ENCODE measurements at places on chromosomes 12 and 14.

- no peak for DNase-seq
Observed at GRCh38 chr12:102438047-102438826, 42.1 kb downstream of the IGF1 start.

DNA sequence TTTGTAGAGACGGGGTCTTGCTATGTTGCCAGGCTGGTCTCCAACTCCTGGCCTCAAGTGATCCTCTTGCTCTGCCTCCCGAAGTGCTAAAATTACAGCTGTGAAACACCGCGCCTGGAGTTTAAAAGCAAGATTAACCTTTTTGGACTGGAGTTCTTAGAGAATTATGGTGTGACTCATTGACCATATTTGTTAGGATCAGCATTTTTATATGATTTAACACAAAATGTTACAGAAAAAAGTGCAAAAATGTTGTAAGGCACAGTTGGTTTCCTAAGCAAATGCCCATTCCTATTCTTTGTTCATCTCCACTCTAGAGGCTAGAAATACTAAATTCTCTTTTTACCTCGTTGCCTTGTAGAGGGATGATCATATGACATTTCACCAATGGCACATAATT is 27.6 kb downstream of the SLC35E3 start:
- DNase-seq = no peak

GRCh38 chr12:32115404-32116104 is 8.9 kb downstream of the BICD1 start:
- no peak for DNase-seq

- DNase-seq = no peak
Observed at GRCh38 chr12:132731574-132731973, 20.9 kb downstream of the PGAM5 start.

GRCh38 chr12:2561367-2561766 is 233.4 kb upstream of the FKBP4 start:
- no peak for DNase-seq

DNA sequence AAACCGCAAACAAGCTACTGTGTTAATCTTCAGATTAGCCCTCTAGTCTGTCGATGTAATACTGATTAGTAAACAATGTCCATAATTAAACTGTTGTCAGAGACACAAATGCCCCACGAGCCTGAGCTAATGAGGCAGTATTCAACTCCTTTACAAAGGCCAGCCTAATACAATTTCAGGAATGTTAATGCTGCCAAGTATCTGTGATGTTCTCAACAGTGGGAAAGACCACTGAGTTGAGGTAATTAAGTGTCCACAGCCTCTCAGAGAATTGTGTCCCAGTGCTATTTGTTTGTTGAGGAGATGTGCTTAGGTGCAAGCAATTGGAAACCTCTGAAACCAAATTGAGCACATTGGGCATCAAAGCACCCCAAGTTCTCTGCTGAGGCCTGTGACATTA is 139.4 kb upstream of the CDKN3 start:
- no peak for DNase-seq

- DNase-seq = no peak
Observed at GRCh38 chr14:103128631-103129300, 5.5 kb downstream of the TNFAIP2 start.

- no peak for DNase-seq
Observed at GRCh38 chr12:109369831-109370230, 22.1 kb downstream of the MYO1H start.

- no peak for DNase-seq
Observed at GRCh38 chr12:91990525-91990924, 155.1 kb downstream of the BTG1 start.

GRCh38 chr12:3962631-3963483 is 89.7 kb upstream of the PARP11 start:
- DNase-seq = no peak

- no peak for DNase-seq
Observed at GRCh38 chr12:110754101-110754793, 11.6 kb upstream of the PPP1CC start.

- DNase-seq = no peak
Observed at GRCh38 chr12:17528394-17528793, 561.6 kb downstream of the RERGL start.

- no peak for DNase-seq
Observed at GRCh38 chr12:62345667-62346066, 85.5 kb downstream of the USP15 start.

GRCh38 chr12:116750298-116750697 is 12.2 kb downstream of the RNFT2 start:
- DNase-seq = no peak

DNA sequence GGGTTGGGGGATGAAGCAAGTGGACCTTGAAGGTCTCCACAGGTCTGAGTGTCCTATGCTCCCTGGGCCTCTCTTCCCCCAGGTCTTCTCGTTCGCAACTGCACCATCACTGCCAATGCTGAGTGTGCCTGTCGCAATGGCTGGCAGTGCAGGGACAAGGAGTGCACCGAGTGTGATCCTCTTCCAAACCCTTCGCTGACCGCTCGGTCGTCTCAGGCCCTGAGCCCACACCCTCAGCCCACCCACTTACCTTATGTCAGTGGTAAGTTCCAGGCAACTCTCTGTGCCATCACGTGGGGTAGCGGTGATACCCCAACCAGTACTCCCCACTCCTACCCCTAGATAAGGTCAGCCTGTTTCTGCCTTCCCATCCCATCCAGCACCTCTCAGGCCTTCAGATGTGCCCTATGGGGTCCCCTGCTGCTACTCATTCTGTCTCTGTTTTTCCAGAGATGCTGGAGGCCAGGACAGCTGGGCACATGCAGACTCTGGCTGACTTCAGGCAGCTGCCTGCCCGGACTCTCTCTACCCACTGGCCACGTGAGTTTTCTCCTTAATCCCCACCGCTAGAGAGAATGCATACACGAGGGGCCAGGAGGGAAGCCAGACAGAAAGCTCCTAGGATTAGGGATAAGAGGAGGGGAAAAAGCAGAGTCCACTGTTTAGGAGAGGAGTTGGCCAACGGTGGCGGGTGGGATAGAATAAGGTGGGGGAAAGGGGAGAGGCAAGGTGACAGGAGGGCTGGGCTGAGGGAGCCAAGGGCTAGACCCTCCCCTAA is 1.6 kb upstream of the TAPBPL start:
- no peak for DNase-seq

- no peak for DNase-seq
Observed at GRCh38 chr12:27177706-27178105, 66.4 kb upstream of the STK38L start.

DNA sequence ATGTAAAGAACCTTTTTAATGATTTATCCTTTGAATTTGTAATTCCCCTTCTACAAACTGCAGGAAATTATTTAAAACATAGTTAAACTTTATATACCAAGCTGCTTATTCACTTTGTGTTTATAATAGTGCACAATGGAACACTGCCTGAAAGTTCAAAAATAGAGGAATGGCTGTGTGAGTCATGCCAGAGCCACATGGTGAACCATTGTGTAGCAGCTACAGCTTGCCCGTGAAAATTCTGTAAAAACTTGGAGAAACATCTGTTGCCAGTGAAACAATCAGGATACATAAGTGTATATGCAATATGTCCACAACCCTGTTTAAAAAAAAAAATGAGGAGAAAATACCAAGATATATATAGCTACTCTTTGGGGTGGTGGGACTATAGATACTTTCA is 59.5 kb downstream of the VEZT start:
- no peak for DNase-seq

- DNase-seq = no peak
Observed at GRCh38 chr12:109993091-109993490, 3.1 kb downstream of the GIT2 start.

DNA sequence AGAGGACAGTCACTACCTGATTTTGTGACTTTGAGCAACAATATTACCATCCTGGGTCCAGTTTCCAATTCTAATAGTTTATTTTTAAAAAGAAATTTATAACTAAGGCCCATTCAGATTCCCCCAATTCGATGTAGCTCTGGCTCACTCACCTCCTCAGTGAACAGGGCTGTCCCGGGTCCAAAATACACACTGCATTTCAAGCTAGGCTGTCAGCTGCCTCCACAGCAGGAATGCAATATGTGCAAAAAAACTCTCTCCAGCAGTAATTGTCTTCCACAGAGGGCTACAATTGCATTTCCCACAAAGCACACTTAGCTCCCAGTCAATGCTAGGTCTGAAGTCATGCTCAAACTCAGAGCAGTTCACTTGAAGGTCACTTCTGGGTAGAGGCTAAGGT is 39.3 kb upstream of the ZNF641 start:
- no peak for DNase-seq

GRCh38 chr14:93271111-93271510 is 61.7 kb downstream of the BTBD7 start:
- no peak for DNase-seq

GRCh38 chr14:23589606-23590005 is 11.0 kb upstream of the JPH4 start:
- no peak for DNase-seq

GRCh38 chr12:40469736-40470135 is 222.5 kb upstream of the CNTN1 start:
- no peak for DNase-seq

- no peak for DNase-seq
Observed at GRCh38 chr14:100294213-100294962, 11.9 kb downstream of the SLC25A29 start.

GRCh38 chr14:75793806-75794205 is 132.8 kb downstream of the TTLL5 start:
- no peak for DNase-seq

GRCh38 chr14:33936391-33936790 is 14.5 kb downstream of the EGLN3 start:
- DNase-seq = no peak

GRCh38 chr12:110533607-110534006 is 31.5 kb downstream of the RAD9B start:
- no peak for DNase-seq

GRCh38 chr14:95039259-95039992 is 117.9 kb downstream of the DICER1 start:
- no peak for DNase-seq

DNA sequence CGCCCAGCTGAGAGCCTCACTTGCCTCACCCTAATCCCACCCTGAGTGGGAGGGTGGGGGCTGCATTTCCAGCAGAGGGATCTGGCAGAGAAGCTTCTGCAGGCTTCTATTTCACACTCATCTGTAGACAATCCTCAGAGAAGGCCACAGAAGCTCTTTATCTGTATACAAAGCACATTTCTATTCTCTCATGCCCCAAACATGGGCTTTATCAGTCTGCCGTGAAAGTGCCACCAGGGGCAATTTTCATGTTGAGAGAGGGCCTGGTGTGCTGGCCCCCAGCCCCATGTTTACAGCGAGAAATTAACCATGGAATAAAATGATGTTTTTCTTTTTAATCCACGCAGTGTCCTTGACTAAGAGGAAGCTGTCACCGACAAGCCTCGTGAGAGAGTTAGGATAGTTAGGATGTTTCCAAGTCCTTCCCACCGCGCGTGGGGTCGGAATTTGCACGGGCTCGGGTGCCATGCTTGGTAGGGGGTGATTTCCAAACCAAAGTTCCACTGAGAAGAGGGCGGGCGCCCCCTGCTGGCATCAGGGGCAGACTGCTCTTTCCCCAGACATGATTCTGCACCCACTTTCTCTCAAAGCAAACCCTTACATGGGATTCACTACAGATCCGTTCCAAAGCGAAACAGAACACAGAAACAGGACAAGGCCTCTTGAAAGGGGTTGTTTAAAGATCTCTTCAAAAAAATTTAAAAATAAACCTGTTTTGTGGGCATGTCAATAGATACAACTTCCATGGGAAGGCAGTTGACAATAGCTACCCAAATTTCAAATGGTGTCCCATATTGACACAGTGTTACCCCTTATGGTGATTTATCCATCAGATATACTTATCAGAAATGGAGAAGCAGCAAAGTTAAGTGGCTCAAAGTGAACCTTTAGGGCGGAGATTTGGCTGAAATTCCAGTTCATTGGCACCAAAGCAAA is 19.4 kb downstream of the BDKRB1 start:
- DNase-seq = peak; percentile 33

DNA sequence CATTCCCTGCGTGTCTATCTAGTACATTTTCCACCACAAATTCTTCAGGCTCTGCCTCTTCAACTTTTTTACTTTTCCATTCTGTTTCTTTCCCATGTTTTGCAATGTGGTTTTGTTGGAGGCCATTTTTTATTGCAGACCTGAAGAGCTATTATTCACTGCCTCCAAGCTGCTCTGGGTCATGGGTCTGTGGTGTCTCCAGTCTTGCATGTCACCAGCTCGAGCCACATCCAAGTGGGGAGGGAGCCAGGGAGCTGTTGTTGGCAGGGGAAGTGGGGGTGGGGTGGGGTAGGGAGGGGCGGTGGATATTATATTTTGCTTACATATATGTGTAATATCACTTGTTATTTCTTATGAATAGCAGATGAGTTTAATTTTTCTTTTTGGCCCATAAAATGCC is 69.1 kb downstream of the VEZT start:
- no peak for DNase-seq

GRCh38 chr14:90924621-90925340 is 108.6 kb upstream of the TTC7B start:
- DNase-seq = no peak

DNA sequence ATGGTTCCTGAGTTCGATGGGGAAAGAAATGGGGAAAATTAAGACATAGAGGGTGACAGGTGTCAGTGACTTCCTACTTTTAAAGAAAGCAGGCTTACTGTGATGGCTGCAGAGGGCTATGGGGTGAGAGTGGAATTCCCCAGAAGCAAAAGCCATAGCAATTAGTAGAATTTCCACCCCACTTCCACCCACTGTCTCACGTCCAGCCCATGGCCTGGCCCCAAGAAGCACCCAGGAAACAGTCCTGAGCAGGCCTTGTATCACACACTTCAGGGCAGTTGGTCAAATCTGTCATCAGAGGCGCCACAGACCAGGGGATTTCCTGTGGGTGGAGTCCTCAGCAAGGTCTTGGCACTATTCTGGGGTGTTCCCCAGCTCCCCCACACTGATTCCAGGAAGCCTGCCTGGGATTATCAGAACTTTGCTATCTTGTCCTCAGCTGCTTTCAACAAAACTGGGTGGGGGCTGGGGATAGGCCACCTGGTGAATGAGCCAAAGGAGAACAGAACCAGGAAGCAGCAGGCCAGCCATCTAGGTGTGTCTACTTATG is 120.1 kb upstream of the CCND2 start:
- DNase-seq = no peak

DNA sequence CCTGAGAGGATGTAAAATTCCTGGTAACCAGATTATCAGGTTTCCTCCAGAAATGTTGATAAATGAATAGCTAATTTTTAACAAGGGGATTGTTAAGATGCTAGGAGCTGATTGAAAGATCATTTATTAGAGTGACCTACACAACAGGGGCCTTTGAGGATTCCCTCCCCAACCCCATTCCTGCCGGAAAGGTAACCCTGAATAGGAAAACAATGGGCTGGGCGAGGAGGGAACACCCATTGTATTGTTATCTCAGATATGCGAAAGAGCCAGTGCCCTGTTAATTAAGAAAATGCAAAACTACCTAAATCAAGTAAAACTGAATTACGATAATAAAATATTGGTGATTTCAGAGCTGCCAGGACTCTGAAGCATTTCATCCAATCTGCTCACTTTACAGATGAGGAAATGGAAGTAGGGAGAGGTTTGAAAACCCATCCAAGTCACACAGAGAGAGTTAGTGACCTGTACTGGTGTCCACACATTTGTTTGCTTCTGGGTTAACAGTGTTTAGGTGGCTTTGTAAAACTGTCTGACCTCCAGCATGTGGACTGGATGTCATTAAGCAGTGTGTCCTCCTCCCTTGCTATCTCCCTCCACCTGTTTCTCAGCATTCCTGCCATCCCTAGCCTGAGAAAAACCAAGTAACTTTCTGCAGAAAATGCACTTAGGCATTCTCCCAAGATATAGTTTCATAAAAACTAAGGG is 214.8 kb downstream of the TTC6 start:
- no peak for DNase-seq

All from NCI-H510A (cell line).